Esophagus mucosa (tissue), 1 donor: ENCODE measurements at places on chromosomes 2 and 18. TPM values are rescaled to one million over a fixed set of nuclear protein-coding genes. Genes with fewer than 3 reads are reported as not detected.
A peak's percentile ranks its signal among the peaks of the same experiment; 100 is the strongest.

The HOXD13 gene
- total RNA-seq, result not detected

The PLEK gene
- 1.00 TPM for total RNA-seq

The MARCHF4 gene
- total RNA-seq, result not detected

The SCN3A gene
- 0.28 TPM for total RNA-seq

The ACVR1C gene
- 0.64 TPM for total RNA-seq

The C1QL2 gene
- not detected for total RNA-seq

- peak; percentile 5 for ATAC-seq
Observed at GRCh38 chr2:73982140-73982617, 2.5 kb upstream of the TET3 start.

GRCh38 chr2:220586980-220587530, 959.6 kb downstream of the SLC4A3 start:
- ATAC-seq, result no peak

GRCh38 chr2:11796190-11797171, 50.0 kb downstream of the LPIN1 start:
- ATAC-seq, result no peak
